ENCODE measurements at places on chromosomes 2 and 18.

GRCh38 chr2:240213476-240214421, 73.3 kb upstream of the OTOS start:
- no peak for DNase-seq

DNA sequence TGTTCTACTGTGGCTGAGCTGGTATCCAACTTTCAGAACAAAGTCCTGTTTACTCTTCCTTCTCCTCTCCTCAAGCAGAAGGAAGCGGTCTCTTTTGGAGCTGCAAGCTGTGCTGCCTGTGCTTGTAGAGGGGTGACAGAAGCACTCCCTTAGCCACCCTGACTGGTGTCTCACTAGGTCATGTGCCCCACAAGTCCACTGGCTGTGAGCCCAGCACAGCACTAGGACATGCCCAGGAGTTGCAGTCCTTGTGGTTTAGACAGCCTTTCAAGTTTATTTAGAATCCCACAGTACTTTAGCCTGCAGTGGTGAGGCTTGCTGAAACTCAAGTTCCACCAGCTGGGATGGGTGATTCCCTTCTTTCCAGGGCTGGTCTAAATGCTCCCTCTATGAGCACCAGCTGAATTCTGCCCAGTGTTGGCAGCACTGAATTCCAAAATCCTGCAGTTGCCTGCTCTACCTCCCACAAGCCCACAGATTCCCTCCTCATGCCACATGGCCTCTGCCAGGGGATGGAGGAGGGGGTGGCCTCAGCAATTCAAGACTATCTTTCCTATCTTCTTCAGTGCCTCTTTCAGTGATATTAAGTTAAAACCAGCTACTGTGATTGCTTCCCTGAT, 61.2 kb downstream of the CCDC85A start:
- DNase-seq: no peak

DNA sequence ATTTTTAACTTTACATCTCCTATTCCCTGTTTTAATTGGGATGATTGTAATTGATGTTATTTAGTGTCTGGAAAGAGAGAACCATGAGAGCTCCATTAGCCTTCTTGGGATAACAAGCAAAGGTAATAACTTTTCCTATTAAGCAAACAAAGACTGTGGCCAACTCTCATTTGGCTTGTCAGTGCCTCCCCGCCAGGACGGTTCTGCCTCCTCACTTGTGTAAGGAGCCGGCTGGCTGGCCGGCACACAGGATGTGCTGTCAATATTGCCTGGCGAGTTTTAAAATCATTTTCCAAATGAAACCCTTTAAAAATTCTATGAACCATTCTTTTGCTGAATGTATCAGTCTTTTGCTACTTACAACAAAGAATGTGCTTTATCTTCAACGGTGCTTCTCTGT, 898.3 kb downstream of the CPS1 start:
- DNase-seq: peak; percentile 77

DNA sequence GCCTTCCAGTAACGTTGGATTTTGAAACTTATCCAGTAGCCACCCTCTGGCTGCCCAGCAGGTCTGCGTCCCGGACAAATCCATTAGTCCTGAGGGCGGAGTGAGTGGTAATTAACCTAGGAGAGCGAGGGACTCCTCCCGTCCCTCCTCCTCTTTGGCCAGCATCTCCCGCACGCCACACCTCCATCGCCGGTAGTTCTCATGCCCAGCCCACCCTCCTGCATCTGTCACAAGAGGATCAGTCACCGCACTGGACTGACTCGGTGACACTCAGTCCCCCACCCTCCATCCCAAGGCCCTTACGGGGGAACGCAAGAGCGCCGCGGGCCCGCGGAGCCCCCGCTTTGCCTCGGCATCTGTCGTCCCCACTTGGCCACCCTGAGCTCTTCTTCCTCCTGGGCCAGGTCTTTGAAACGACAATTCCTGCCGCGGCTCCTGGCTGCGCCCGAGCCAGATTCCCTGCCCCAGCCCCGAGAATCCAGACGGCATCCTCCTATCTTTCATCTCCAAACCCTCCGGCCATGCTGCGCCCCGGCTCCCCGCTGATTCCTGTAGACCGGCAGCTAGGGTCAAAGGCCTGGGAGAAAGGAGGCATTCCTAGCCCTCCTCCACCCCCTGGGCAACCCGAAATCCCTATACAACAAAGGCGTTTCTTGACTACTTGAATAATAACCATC, 77.5 kb downstream of the EIF2AK3 start:
- DNase-seq: no peak

DNA sequence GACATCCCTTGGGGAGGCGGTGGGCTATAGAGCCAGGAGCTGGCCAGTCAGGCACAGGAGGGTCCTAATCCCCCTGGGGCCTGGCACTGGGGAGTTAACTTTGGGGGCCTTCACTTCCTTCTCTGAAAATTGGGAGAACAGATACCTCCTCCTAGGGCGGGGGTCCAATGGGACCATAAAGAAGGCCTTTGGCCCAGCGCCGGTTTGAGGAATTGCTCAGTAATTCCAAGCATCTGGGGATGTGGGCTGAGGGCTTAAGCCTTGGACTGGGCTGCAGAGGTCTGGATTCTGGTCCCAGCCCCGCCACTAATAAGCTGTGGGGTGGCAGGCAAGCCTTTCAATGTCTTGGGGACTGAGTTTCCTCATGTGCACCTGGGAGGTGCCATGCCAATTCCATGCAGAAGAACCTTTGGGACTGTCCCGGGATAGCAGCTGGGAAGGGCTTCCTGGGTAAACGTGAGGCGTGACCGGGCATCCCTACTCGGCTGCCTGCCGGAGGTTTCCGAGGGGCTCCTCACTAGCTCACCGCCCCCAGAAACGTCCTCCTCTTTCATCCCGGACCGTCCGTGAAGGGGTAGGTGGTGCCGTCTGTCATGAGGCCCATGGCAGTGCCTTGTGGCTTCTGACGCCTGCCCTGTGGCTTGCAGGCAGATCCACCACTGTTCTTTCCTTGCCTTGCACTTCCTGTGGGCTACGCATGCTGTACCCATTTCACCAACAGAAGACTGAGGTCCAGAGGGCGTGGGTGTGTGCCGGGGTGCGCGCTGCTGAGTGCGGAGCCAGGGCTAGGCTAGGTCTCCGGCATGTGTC, 67.4 kb upstream of the HPCAL1 start:
- no peak for DNase-seq

Data from NCI-H2081 treated with DMSO at 0.1 percent for 48 hours (cell line).